ENCODE measurements at places on chromosomes 5 and 9. TPM values are rescaled to one million over a fixed set of nuclear protein-coding genes. Genes with fewer than 3 reads are reported as not detected.

DNA sequence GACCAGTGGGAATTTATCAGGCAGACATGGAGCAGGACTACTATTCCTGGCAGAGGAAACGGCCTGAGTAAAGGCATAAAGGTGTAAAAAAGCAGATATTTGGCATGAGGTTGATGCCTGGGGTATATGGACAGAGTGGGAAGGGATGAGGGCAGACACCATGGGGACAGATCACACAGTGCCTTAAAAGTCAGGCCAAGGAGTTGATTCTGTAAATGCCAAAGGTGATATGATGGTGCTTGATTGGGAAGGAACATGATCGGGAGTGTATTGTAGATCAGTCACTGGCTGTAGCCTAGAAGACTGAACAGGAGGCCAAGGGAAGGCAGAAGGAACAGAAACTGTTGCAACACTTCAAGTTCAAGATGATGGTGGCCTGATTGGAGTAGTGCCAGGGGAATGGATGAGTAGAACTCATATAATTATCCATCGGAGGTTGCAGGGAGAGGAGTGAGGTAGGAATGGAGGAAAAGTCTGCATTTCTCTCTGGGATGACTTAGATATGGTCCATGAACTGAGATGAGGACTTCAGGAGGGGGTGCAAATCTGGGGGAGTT is 594.3 kb upstream of the KLF4 start:
- no peak for DNase-seq

The ZDHHC11 gene
- 15.3 TPM for total RNA-seq

- DNase-seq: no peak
Measured at GRCh38 chr9:70390933-70391341, 23.5 kb downstream of the KLF9 start.

GRCh38 chr9:20570756-20571155 is 51.5 kb downstream of the MLLT3 start:
- no peak for DNase-seq

GRCh38 chr9:122261469-122261881 is 3.2 kb downstream of the RBM18 start:
- DNase-seq: no peak

GRCh38 chr5:124902097-124902821 is 155.8 kb upstream of the ZNF608 start:
- DNase-seq: no peak

The TCERG1 gene
- 67.9 TPM for total RNA-seq

- no peak for DNase-seq
Measured at GRCh38 chr5:167664222-167664804, 627.1 kb upstream of the WWC1 start.

GRCh38 chr5:164332349-164333196 is 827.2 kb downstream of the MAT2B start:
- no peak for DNase-seq

GRCh38 chr5:72511366-72511765 is 4.2 kb upstream of the ZNF366 start:
- no peak for DNase-seq

DNA sequence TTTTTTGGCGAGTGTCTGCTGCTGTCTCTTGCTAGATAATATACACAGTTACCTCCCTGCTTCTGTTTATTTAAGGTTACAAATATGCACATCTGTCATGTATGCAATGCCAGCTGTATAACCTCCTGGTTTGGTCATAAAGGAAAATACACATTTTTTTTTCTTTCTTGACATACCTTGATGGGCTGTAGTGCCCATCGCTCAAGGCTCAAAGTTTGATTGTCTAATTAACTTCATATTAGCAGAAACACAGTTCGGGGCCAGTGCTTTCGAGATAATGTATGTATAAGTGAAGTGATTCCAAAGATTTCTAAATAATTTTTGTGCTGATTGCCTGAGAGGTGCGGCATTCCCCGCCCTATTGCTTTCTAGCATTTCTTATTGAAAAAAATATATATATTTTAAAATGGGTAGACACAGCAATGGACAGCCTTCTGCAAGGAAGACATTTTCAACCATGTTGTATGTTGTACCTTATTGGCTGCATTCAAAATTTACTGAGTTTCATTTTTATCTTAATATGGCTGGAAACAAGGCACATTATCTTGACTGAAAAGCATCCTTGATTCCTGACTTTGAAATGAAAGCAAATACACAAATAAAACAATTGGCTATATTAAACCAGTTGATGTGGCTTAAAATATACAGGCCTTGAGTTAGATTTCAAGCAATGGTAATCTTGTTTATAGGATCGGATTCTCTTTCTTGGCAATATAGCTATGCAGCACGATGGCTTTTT is 206.2 kb downstream of the MEF2C start:
- DNase-seq: no peak

DNA sequence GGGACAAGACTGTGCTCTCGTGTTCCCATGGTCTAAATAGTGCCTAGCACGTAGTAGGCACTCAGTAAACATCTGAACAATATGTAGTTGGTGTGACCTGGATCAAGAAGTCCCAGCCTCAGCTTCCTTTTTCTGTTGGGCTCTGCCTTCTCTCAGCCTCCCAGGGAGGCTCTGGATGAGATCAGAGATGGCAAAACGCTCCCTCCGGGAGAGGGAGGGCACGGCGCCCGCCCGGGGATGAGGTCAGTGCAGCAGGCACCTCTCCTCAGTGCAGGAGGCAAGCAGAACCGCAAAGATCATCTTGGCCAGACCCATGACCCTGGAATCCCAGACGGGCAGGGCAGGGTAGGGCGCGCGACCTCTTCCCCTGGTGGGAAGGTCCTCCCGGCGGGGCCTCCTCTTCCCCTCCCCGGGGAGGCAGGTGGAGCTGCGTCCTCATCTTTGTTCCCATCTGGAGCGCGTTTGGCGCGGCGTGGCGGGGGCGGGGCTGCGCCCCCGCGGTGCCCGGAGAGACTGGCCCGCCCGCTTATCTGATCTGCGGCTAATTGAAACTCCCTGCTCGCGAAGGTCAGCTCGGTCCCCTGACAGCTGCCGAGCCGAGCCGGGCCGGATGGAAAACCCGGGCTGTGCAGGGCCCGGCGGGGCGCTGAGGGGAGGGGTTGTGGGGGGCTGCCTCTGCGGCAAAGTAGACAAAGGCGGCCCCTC is 60.9 kb downstream of the CXXC5 start:
- no peak for DNase-seq

The LIFR gene
- total RNA-seq: 0.23 TPM

DNA sequence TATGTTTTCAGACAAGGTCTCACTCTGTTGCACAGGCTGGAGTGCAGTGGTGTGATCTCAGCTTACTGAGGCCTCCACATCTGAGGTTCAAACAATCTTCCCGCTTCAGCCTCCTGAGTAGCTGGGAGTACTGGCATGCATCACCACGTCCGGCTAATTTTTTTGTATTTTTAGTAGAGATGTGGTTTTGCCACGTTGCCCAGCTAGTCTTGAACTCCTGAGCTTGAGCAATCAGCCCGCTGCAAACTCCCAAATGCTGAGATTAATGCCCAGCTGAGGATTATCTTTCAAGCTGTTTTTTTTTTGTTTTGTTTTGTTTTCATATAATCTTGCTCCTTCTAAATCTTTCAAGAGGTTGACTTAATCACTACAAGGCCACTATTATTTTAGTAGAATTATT is 47.3 kb upstream of the SLC28A3 start:
- DNase-seq: no peak

The RGS7BP gene
- total RNA-seq: not detected

DNA sequence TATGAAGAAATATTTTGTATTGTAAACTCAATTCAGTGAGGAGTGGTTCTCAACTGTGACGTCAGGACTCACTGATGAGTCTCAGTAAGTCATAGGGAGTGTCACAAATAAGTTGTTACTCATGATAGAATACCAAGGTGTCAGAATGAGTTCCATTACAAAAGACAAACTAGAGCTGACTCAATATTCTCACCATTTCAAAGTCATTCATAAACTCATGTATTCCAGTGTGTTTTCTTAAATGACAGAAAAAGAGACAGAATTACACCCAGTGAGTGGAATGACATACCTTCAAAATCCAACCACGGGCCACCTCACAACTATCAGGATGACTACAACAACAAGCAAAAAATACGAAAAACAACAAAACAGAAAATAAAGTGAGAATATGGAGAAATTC is 321.5 kb downstream of the ENC1 start:
- DNase-seq: no peak

The STPG3 gene
- not detected for total RNA-seq

DNA sequence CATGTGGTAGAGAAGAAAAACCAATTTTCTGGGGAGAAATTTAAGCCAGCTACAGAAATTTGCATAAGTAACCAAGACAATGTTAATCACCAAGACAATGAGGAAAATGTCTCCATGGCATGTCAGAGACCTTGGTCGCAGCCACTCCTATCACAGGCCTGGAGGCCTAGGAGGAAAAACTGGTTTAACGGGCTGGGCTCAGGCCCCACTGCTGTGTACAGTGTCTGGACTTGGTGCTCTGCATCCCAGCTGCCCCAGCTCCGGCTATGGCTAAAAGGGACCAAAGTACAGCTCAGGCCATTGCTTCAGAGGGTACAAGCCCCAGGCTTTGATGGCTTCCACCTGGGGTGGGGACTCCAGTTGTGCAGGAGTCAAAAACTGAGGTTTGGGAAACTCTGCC is 1075.1 kb upstream of the CDH18 start:
- no peak for DNase-seq

DNA sequence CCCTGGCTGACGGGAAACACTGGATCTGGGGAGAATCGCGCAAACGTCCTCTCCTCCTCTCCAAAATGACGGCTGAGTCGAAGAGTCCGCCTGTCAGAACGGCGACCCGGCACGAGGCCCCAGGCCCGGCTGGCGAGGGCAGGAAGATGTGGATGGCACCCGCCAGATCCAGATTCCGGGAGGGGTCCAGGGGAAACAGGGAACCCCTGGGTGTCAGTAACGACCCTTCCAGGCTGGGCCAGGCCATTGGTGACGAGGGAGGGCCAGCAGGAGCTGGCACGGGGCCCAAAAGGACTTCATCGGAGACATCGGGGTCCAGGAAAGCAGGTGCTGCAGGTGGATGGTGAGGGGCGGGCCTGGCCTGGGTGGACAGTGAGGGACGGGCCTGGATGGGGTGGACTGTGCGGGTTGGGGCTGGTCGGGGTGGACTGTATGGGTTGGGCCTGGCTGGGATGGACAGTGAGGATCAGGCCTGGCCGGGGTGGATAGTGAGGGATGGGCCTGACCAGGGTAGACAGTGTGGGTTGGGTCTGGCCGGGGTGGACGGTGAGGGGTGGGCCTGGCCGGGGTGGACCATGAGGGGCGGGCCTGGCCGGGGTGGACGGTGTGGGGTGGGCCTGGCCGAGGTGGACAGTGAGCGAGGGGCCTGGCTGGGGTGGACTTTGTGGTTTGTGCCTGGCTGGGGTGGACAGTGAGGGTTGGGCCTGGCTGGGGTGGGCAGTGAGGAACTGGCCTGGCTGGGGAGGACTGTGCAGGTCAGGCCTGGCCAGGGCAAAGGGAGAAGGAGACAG is 14.0 kb downstream of the SLC6A3 start:
- no peak for DNase-seq

GRCh38 chr9:79049371-79049770 is 522.4 kb upstream of the TLE4 start:
- no peak for DNase-seq

The CFAP90 gene
- not detected for total RNA-seq

GRCh38 chr5:137635521-137635921 is 100.4 kb downstream of the KLHL3 start:
- no peak for DNase-seq

GRCh38 chr9:87201351-87201751 is 254.0 kb upstream of the GAS1 start:
- no peak for DNase-seq

GRCh38 chr9:77435688-77436087 is 212.4 kb downstream of the GNA14 start:
- DNase-seq: no peak

The ST8SIA4 gene
- total RNA-seq: 27.7 TPM

DNA sequence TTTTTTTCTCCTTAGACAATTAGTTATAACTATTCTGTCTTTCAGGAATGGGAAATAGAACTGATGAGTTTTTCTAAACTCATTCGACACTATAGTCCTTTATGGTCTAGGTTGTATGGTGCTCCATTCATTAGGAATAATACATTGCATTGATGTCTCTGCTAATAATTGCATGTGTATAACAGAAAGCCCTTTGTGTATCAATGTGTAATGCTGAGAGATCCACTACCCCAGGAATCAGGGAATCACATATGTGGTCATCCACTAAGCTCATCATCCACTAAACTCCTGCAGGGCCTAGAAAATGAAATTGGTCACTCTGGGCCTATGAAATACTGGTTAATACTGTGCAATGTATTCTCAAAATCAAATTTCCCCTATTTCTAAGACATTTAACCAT is 242.0 kb upstream of the CDH18 start:
- no peak for DNase-seq

- no peak for DNase-seq
Measured at GRCh38 chr9:13013991-13014883, 239.4 kb downstream of the LURAP1L start.

DNA sequence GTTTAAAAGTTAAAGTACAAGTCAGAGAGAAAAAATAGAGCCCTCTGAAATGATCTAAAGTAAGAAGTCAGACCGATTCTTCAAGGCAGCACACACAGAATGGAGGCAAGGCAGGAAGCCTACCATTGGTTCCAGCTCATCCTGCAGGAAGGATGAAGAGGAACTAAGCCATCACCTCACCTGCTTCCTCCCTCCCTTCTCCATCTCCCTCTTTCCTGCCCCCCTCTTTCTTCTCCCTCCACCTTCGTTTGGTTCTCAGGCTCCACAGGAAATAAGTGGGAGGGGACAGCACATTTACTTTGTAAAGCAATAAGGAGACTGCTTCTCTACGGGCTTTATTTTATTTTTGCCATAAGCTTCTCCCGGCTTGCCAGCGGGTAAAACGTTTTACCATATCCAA is 213.4 kb downstream of the TRIM32 start:
- DNase-seq: no peak

The DEPDC1B gene
- total RNA-seq: 0.19 TPM

The IQGAP2 gene
- 126 TPM for total RNA-seq

The ZNF367 gene
- 5.4 TPM for total RNA-seq

DNA sequence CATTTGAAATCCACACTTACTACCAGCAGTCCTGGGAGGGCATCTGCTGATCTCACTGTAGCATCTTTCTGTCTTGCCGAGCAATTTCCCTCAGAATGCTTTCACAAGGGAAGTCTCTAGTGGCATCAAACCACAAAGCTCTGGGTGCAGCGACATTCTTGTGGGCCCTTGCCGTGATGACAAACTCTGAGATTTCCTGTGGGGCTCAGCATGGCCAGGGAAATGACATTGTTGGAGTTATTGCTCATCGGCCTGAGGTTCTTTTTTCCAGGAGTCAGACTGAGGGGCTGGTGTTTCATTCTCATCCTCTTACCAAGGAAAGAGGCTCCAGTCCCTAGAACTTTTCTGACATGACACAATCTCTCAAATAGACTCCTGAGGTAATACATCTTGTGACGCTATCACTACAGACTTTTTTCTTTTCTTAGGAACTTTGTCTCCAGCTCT is 51.4 kb downstream of the PFDN1 start:
- DNase-seq: peak; percentile 55

Measured in CD4-positive, alpha-beta memory T cell (primary cell).